ENCODE measurements at places on chromosomes 16 and 17. TPM values are rescaled to one million over a fixed set of nuclear protein-coding genes. Genes with fewer than 3 reads are reported as not detected.

GRCh38 chr17:77838748-77839697, 119.5 kb upstream of the TNRC6C start:
- no peak for DNase-seq
- no peaks in the 10 kb centered on the region for H3K27me3 ChIP-seq
- peaks cover 54% of the 10 kb centered on the region for H3K4me1 ChIP-seq
- no peak overlapping the region for H3K4me3 ChIP-seq
- peaks cover 2% of the 10 kb centered on the region for H3K36me3 ChIP-seq

DNA sequence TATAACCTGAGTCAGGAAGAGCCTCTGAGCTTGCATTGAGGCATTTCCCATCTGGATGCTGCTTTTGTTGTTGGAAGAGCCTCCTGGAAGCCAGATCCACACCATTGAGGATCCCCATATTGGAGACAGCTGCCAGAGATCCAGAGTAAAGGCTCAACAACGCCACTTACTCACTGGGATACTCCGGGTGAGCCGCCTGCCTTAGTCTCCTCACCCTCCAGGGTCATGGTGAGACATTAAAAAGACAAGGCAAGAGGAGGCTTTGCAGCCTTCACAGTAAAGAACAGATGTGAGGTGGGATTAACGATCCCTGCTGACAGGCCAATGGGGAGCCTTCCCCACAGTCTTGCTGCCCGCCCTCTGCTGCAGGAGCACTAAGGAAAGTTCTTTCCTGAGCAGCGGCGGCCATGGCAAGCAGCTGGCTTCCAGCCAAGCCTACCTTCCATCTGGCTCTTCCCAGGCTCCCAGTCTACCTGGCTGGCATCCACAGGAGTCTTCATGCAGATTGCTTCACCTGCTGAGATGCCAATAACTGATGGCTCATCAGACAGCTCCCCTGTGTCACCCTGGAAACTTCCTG, 198.5 kb downstream of the CYLD start:
- H3K4me1 ChIP-seq, result no peaks in the 10 kb centered on the region
- H3K36me3 ChIP-seq, result no peaks in the 10 kb centered on the region
- no peak overlapping the region for H3K4me3 ChIP-seq
- no peak for DNase-seq
- H3K27ac ChIP-seq, result no peak overlapping the region

DNA sequence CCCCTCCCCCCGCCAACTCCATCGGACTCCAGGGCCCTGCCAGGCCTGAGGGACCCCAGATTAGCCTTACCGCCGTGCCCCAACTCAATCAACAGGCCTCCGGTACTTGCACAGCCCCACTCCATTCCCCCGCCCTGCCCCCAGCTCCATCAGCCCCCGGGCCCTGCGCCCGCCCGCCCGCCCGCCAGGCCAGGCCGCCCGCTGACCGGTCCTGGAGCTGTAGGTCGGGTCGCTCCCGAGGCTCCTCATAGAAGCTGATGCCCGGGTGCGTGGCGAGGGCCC, 308 bp downstream of the GTF3C1 start:
- no peaks in the 10 kb centered on the region for H3K27me3 ChIP-seq
- DNase-seq, result peak; percentile 21
- H3K36me3 ChIP-seq, result peaks cover 11% of the 10 kb centered on the region

GRCh38 chr17:72274614-72275013, 153.8 kb downstream of the SOX9 start:
- no peaks in the 10 kb centered on the region for H3K27me3 ChIP-seq
- no peak overlapping the region for H3K27ac ChIP-seq
- no peak for DNase-seq
- H3K4me3 ChIP-seq, result no peak overlapping the region

GRCh38 chr17:70130289-70130688, 39.0 kb upstream of the KCNJ2 start:
- no peak overlapping the region for H3K4me3 ChIP-seq
- DNase-seq, result no peak
- no peaks in the 10 kb centered on the region for H3K4me1 ChIP-seq

DNA sequence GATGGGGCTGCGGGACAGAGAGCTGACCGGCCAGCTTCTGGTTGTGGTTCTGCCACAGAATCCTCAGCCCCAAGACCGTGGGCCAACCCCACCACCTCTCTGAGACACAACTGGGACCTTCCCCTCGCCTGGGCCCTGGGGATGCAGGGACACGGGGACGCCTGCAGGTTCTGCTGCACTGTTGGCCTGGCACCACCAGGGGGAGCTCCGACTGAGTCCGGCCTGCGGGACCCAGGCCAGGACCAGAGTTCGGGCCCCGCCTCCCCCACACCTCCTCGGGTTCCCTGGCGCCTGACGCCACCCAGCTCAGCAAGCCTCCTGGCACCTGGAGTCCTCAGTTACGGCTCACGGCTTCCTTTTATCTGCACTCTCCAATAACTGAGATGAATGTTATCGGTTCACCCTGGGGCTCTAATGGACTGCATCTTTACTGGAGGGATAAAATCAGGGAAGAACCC, 27.3 kb downstream of the TBC1D16 start:
- peak; percentile 86 for DNase-seq
- H3K27ac ChIP-seq, result no peak overlapping the region
- no peaks in the 10 kb centered on the region for H3K36me3 ChIP-seq
- H3K27me3 ChIP-seq, result no peaks in the 10 kb centered on the region
- no peak overlapping the region for H3K4me3 ChIP-seq
- H3K4me1 ChIP-seq, result peaks cover 7% of the 10 kb centered on the region

DNA sequence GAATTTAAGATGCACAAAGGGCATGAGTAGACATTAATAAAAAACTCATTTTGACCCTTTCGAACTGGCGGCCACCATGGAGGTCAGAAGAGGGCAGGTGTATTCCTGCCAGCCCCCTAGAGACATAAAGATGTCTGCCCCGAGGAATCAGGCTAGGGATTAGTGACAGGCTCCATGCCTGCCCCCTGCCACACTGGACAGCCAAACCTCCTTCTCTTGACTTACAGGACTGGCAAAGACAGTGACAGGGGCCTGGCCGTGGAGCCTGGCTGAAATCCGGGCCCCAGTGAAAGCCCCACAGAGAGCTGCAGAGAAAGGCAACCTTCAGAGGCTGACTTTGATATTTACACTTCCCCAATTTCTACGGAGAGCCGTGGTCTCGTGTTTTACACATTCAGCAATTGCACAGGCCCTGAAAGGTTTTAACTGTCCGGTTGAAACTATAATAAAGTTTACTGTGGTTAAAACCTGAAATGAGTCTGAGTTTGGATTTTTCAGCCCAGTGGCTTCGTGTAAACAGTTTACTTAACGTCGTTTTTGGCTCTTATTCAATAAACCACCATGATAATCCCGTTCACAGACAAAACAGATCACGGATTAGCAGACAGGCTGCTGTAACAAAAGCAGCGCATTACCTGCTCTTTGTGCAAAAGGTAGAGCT, 243.9 kb upstream of the MYOCD start:
- no peaks in the 10 kb centered on the region for H3K36me3 ChIP-seq
- H3K27me3 ChIP-seq, result no peaks in the 10 kb centered on the region
- no peak overlapping the region for H3K27ac ChIP-seq
- no peak overlapping the region for H3K4me3 ChIP-seq

GRCh38 chr17:68429881-68430280, 27.4 kb downstream of the WIPI1 start:
- peaks cover 3% of the 10 kb centered on the region for H3K4me1 ChIP-seq
- H3K27ac ChIP-seq, result no peak overlapping the region
- no peak overlapping the region for H3K4me3 ChIP-seq

JMJD6 gene
- total RNA-seq, result 80.3 TPM

GRCh38 chr17:2266865-2267228, 36.7 kb downstream of the SMG6 start:
- peak overlapping the region; percentile 79 for H3K4me3 ChIP-seq
- peak; percentile 28 for DNase-seq
- peak overlapping the region; percentile 98 for H3K27ac ChIP-seq
- H3K4me1 ChIP-seq, result peaks cover 79% of the 10 kb centered on the region

GRCh38 chr16:58284469-58284868, 10.4 kb downstream of the PRSS54 start:
- DNase-seq, result no peak
- H3K36me3 ChIP-seq, result no peaks in the 10 kb centered on the region
- peaks cover 4% of the 10 kb centered on the region for H3K27me3 ChIP-seq
- H3K27ac ChIP-seq, result no peak overlapping the region

DNA sequence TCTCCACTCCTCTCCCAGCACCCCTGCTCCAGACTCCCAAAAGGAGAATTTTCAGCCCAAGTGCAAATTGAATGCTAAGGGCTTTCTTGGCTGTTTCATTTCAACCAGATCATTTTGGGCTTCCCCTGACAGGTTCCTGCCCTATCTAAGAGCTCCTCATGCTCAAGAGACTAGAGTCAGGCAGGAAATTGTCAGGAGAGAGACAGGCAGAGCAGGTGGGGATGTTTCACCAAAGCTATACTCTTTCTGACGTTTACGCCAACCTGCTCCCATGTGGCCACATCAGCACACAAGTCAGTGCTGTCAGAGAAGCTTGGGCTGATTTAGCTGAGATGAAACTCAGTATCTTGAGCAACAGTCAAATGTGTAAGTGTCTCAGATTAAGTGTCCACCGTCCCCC, 31.4 kb downstream of the HIC1 start:
- peaks cover 78% of the 10 kb centered on the region for H3K4me1 ChIP-seq
- DNase-seq, result no peak
- H3K36me3 ChIP-seq, result peaks cover 54% of the 10 kb centered on the region
- peak overlapping the region; percentile 58 for H3K27ac ChIP-seq
- H3K27me3 ChIP-seq, result no peaks in the 10 kb centered on the region

DNA sequence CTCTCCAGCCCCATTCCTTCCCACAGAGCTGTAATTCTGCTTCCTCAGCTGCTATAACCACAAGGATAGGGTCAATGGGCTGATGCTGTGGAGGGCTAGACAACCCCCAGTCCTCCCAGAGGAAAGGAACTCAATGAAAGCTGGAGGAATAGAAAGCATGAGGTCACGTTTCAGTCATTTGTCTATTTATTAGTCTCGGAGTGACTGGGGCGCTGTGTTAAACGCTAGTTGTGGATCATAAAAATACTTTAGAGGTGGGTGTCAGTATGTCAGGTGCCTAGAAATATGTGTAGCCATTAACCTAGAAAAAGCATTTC, 787 bp upstream of the CCL3L1 start:
- H3K36me3 ChIP-seq, result no peaks in the 10 kb centered on the region
- peak overlapping the region; percentile 28 for H3K4me3 ChIP-seq
- H3K27me3 ChIP-seq, result peaks cover 9% of the 10 kb centered on the region
- no peak for DNase-seq

DNA sequence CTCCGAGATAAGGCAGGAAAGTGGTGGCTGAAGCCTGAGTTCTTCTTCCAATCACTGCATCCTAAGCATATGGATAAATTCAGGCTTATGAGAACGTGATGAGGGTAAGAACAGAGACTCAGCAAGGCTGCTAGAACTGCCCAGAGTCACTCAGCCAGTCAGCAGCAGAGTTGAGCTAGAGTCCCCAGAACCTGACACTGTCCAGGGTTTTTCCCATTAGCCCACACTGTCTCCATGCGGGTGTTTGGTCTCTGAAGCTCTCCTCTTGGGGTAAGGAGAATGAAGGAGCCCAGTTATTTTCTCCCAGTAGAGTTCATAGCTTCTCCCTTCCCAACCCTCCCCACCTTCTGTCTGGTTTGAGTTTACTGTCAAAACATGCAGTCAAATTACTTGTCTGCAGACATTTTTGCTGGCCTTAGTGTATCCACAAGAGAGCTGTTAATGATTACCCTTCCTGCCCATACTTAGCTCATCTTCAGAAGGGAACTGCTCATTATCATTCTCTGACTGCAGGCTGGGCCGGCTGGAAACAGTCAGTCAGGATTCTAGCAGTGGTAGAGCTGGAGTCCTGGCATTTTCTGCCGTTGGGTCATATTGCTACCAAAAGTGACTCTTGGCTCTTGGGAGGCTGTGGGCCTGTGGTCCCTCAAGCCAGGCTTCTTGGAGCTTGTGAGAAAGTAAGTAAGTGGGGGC, 460.0 kb downstream of the HS3ST3B1 start:
- H3K27me3 ChIP-seq, result no peaks in the 10 kb centered on the region
- no peak for DNase-seq
- H3K4me3 ChIP-seq, result no peak overlapping the region
- no peak overlapping the region for H3K27ac ChIP-seq
- H3K4me1 ChIP-seq, result peaks cover 4% of the 10 kb centered on the region

VPS9D1 gene
- total RNA-seq, result 1.5 TPM

- peaks cover 32% of the 10 kb centered on the region for H3K4me1 ChIP-seq
- peak overlapping the region; percentile 83 for H3K4me3 ChIP-seq
- peak overlapping the region; percentile 98 for H3K27ac ChIP-seq
- peak; percentile 96 for DNase-seq
- H3K36me3 ChIP-seq, result peaks cover 12% of the 10 kb centered on the region
Measured at GRCh38 chr17:82320956-82321927, 3.8 kb upstream of the CD7 start.

IL34 gene
- not detected for total RNA-seq

DNA sequence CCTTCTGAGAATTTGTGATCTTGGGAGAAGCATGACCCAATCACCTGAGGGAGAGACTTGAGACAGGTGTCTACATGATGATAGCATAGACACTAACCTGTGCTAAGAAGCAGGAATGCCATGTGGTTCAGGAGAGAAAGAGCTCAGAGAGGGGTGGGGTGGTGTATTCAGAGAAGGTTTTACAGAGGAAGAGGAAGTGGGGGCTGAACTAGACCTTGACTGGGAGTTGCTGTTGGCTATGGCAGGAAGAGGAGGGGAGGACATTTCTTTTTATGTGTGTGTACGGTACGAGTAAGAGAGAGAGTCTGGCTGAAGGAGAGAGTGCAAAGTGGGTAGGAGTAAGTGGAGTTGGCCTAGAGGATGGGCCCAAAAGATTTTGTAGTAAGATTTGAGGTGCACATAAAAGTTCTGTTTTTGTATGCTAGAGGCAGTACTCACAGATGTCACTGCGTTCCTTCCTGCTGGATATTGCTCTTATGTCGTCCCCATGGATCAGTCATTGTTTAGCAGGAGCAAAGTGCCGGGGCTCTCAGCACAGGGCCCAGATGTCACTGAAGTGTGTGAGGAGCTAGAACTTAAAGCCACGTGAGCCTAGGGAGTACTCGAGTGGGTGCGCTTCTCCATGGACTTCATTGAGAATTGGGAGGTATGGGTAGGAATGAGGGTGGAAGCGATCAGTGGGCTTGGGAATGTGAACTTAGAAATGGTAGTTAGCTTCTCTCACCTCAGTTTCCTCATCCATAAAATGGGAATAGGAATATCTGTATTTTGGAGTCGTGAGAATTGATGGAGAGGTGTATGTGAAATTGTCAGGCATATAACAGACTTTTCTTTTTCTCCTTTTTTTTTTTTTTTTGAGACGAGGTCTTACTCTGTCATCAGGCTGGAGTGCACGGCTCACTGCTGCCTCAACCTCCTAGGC, 22.1 kb downstream of the SLC7A6 start:
- peak overlapping the region; percentile 70 for H3K4me3 ChIP-seq
- H3K4me1 ChIP-seq, result peaks cover 91% of the 10 kb centered on the region
- no peaks in the 10 kb centered on the region for H3K27me3 ChIP-seq
- DNase-seq, result no peak

- H3K27ac ChIP-seq, result no peak overlapping the region
- no peaks in the 10 kb centered on the region for H3K4me1 ChIP-seq
- H3K27me3 ChIP-seq, result peaks cover 8% of the 10 kb centered on the region
- no peak for DNase-seq
- H3K36me3 ChIP-seq, result no peaks in the 10 kb centered on the region
Measured at GRCh38 chr16:23013484-23013883, 135.8 kb downstream of the USP31 start.

GRCh38 chr17:77798031-77798430, 160.5 kb upstream of the TNRC6C start:
- no peak for DNase-seq
- H3K36me3 ChIP-seq, result no peaks in the 10 kb centered on the region
- H3K4me3 ChIP-seq, result no peak overlapping the region
- H3K27ac ChIP-seq, result no peak overlapping the region
- H3K27me3 ChIP-seq, result peaks cover 3% of the 10 kb centered on the region

GRCh38 chr17:40751065-40751464, 4.1 kb downstream of the KRT25 start:
- no peak for DNase-seq
- H3K4me3 ChIP-seq, result no peak overlapping the region
- no peak overlapping the region for H3K27ac ChIP-seq
- H3K27me3 ChIP-seq, result peaks cover 35% of the 10 kb centered on the region
